ENCODE measurements at places on chromosomes 6 and 20.

- DNase-seq: no peak
These were observed 158.6 kb upstream of the RIMS1 start for GRCh38 chr6:71727632-71728294.

GRCh38 chr6:125866433-125866832 lies 75.7 kb downstream of the NCOA7 start:
- no peak for DNase-seq

GRCh38 chr6:129493354-129493902 lies 216.5 kb downstream of the ARHGAP18 start:
- no peak for DNase-seq

GRCh38 chr20:45187693-45188092 lies 13.0 kb downstream of the PI3 start:
- DNase-seq: no peak

- DNase-seq: no peak
These were observed 140.5 kb downstream of the BTBD3 start for GRCh38 chr20:12058216-12058615.

- no peak for DNase-seq
These were observed 46.4 kb upstream of the COL21A1 start for GRCh38 chr6:56293781-56294180.

- no peak for DNase-seq
These were observed 55.7 kb downstream of the PPP1R14C start for GRCh38 chr6:150198532-150198931.

All from activated CD4-positive, alpha-beta T cell treated with anti-CD3 and anti-CD28 coated beads for 24 hours (primary cell).